ENCODE measurements at places on chromosomes 7 and 10.
A peak's percentile ranks its signal among the peaks of the same experiment; 100 is the strongest.

- no peak for DNase-seq
Observed at GRCh38 chr7:139111147-139111546, 1.6 kb upstream of the ZC3HAV1 start.

GRCh38 chr10:43957267-43958070, 308.8 kb upstream of the ZNF32 start:
- DNase-seq, result no peak

GRCh38 chr10:75395066-75395931, 6.3 kb downstream of the ZNF503 start:
- DNase-seq, result no peak

DNA sequence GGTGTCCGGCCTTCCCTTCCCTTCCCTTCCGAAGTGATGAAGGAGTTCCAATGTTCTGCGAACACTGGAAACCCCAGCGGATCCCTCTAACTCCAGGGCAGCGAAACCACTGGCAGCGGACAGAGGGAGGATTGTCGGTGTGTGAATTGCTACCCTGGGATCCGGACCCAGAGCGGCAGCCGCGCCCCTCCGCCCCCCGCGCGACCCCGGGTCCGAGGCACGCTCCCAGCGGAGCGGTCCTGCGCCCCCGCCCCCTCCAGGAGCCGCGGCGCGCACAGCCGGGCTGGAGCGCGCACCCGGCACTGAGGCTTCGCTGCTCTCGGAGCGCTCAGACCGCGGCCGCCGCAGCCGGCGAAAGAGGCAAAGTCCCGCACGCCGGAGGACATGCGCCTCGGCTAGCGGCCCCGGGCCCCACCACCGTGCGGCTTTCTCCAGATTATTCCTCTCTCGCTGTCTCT, at the start of gene PTPRZ1:
TSS of gene PTPRZ1 (plus strand) at position 331 of the 458 bp plus-strand sequence. CDS start 339 bp downstream, outside the sequence.
- no peak for DNase-seq

DNA sequence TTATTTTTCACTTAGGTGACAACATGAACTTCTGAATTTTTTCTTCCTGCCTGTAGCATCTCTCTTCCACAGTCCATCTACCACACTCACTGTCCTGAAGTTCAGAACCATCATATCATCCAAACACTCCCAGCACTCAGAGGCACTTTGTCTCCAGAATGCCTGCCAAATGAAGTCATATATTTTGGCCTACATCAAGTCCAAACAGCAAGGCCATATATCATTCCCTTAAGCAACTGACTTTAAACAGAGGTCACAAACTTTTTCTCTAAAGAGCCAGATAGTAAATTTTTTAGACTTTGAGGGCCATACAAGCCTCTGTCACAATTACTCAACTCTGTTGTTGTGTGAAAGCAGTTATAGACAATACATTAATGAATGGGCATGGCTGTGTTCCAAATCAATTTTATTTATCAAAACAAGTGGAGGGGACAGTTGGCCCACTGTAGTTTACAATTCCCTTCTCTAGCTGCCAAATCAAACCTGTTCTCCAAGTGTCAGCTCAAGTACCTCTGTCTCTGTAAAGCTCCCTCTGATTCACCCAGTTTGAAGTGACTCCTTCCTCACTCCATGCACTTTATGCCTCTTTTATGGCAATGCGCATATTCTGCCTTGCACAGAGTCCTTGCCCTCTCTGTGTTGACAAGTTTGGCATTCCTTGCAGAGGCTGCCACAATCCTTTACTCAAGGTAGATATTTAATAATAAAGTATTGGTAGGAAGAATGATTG, 305.7 kb downstream of the FZD1 start:
- no peak for DNase-seq

DNA sequence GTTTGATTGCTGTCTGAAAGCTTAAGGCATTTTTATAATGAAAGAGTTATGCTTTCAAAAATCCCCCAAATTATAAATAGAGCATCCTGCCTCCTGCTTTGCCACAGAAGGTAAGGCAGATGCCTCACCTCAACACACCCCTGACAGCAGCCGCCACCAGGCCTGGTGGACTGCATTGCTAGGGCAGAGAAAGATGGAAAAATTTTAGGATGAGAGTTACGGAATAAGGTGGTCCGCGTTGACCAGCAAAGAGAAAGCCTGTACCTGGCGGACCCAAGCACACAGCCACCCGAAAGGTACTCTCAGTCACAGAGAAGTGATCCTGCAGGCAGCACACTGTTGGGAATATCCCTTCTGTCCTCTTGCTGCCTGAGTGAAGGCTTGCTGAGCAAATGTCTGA, 360.4 kb upstream of the SHH start:
- no peak for DNase-seq

- DNase-seq, result no peak
Observed at GRCh38 chr7:103447073-103447960, 1.3 kb upstream of the SLC26A5 start.

GRCh38 chr10:128007971-128008370, 101.1 kb downstream of the PTPRE start:
- no peak for DNase-seq

- no peak for DNase-seq
Observed at GRCh38 chr7:142496545-142496991, 238.7 kb upstream of the PRSS58 start.

- DNase-seq, result no peak
Observed at GRCh38 chr10:79390551-79391229, 43.4 kb downstream of the PPIF start.

DNA sequence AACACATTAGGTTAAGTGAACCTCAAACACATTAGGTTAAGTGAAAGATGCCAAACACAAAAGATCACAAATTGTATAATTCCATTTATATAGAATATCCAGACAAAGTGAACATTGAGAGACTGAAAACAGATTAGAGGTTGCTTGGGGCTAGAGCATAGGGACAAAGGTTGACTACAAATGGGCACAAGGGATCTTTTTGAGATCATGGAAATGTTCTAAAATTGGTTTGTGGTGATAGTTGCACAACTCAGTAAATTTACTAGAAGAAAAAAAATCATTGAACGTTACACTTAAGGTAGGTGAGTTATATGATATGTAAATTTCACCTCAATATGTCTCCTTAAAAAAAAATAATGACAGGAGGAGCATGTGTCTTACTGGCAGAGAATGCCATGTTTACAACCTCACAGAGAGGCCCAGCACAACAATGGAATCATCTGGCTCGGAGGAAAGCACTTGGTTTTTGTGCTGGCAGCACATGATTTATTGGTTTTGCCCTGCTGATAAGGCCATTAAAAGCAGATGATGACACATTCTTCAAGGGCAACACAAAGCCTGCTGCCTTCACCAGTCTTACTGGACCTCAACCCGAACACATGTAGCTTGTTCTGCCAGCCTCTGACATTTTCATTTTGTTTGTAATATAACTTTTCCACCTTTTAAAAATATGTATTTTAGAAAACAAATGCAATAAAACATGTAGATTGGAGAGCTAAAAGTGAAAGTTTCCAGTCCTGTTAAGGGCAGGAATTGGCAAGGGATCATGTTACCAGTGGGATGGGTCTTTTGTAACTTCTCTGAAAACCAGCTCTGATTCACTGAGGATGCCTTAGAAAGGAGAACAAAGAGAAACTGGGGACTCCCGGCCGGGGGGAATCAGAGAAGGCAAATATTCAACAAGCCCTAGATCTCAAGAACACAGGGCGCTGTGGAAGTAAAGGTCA, 11.9 kb upstream of the LMOD2 start:
- peak; percentile 39 for DNase-seq

DNA sequence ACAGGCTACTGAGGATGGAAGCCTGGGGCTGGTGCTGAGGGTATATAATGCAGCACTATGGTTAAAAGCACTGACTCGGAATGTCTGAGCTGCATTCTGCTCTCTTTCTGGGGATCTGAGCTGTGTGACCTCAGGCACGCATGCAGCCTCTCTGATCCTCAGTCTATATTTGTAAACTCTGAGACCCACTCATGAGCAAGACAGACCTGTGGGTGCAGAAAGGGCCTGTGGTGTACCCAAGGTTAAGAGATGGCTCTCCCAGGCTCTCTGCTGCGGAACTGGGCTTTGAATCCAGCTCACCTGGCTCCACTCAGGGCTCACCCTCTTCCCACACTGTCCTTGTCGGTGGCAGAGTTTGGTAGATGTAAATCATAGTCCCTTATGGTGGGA, 89.9 kb downstream of the CHST15 start:
- DNase-seq, result no peak

DNA sequence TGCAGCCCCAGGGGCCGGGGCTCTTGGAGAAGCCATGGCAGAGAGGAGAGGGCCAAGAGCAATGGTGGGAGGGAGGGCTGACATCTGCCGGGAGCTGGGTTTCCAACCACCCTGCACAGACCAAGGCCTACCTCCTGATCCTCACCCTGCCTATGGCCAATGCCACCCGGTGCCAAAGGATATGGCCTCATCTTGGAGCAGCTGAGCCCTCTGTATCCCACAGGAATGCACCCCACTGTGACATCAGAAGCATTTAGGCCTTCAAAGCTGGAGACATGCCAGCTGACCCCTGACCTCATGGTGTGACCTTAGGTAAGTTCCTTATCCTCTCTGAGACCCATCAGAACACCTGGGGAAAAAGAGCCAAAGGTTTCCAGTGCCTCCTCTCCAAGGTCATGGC, 113.6 kb upstream of the ZMIZ1 start:
- no peak for DNase-seq

DNA sequence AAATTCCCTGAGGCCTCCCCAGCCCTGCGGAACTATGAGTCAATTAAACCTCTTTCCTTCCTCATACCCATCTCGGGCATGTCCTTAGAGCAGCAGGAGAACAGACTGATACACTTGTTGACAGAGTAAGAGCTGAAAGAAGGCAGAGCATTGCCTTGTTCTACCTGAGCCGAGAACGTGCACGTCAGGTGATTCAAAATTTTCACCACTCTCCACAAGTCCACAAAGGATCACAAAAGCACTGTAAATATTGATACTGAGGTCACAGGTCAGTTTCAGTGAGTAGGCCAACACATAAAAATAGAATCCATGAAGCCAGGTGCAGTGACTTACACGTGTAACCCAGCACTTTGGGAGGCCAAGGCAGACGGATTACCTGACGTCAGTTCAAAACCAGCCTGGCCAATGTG, 27.8 kb downstream of the DCLRE1C start:
- DNase-seq, result no peak

GRCh38 chr10:69242852-69243212, 22.7 kb downstream of the HKDC1 start:
- DNase-seq, result no peak

GRCh38 chr7:28784171-28784902, 173.8 kb downstream of the TRIL start:
- DNase-seq, result no peak

DNA sequence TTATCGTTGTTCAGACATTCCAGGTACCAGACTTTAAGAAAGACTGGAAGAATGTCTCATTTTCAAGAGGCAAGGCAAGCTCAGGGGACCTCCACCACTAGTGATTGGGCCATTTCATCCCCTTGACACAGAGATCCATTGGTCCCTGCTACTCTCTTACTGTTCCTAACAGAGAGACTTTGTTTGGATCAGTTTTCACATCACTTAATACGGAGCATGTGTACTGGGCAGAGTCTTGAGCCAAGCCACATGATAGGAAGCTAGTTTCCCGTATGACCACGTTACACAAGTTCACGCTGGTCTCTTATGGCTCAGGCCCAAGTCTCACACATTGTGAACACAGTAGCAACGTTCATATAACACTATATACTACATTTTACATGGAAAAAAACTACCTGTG, 269.9 kb downstream of the BAMBI start:
- DNase-seq, result no peak

GRCh38 chr7:127486654-127487053, 94.1 kb upstream of the ZNF800 start:
- no peak for DNase-seq

GRCh38 chr7:25348104-25348503, 119.8 kb upstream of the NPVF start:
- DNase-seq, result no peak

- DNase-seq, result peak; percentile 11
Observed at GRCh38 chr10:58512491-58513187, at the start of gene BICC1. BICC1 (plus strand) TSS chr10:58512872; CDS start chr10:58513144, 272 bp downstream.

GRCh38 chr7:24921362-24921679, 58.7 kb downstream of the OSBPL3 start:
- no peak for DNase-seq

DNA sequence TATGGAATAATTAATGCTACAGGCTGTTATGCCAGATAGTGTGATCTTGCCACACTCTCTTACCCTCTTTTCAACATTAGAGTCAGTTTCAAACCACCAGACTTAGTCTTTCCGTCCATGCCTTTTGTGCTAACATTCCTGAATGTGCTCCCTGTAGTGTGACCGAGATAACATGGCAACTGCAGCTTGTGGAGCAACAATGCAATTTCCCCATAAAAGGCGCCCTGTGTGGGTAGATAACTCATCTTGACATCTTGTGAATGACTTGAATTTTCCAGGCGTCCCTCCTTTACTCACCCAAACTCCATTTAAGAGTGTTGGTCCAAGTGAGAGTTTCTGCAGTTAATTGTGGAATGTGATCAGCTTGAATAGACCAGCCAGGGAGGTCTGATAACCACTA, 99.6 kb downstream of the DNAH11 start:
- DNase-seq, result no peak

DNA sequence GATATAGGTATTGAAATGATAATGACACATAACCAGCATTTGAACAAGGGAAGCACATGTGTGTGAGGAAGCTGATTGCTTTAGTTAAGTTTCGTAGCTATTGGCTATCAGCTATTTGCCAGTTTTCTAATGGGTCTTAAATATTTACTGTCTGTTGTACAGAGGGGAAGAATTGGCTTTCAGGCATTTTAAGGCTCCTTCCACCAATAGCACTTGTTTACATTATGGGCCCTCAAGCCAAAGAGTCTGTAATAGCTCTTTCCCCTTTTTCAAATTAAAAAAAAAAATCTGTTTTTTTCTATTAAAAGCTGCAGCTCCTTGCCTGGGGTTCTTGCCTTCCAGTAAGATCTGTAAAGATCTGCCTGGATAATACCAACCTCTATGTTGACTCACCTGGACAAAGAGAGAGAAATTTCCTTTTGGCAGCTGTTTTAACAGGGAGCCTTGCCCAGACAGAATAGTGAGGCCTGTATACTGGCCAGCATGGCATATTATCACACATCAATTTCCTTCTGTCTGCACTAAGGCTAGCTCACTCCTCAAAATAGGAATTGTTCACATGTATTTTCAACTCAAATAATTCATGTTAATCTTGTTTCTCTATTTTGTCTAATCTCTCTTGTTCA, 104.7 kb upstream of the LRGUK start:
- DNase-seq, result no peak

DNA sequence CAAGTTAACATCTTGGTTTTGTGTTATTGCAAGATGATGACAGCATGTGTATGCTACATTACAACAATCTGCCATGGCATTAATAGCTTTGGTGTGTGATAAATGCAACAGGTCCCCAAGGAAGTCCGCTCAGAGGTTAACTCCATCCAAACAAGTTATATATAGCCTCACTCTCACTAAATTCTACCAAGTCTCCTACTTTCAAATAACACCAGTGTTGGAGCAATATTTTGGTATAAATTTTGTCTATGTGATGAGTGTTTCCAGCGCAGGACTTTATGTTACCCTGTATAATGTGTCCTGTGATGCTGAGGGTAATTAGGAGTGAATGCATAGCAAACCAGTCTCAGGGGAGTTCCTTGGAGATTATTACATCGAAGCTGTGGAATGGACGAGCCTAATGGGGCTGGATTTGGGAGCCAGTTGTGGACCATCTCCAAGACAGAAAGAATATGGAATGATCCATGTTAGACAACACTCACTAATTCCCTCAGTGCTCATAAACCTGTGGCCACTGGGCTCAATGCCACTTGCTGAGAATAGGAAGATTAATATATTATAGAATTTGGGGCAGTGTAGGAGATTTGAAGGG, 127.6 kb upstream of the CXCL12 start:
- no peak for DNase-seq
